A549 treated with dexamethasone at 1 μM for 4 hours (cell line): ENCODE measurements at places on chromosomes 7 and 10. TPM values are rescaled to one million over a fixed set of nuclear protein-coding genes. Genes with fewer than 3 reads are reported as not detected.

Gene LMOD2
- total RNA-seq = not detected in 5 replicates

Gene CPA2
- 0.09 to 0.21 TPM (median 0.15 TPM) in 3 of 5 replicates, not detected in the others for total RNA-seq

Gene LBX1
- not detected in 5 replicates for total RNA-seq

Gene SH3PXD2A
- total RNA-seq = 0.54 to 1.2 TPM (median 1.1 TPM) in 5 replicates

Gene HTR5A
- not detected in 5 replicates for total RNA-seq

Gene OPN4
- total RNA-seq = 0.04 TPM in 1 of 5 replicates, not detected in the others

Gene GTF2I
- total RNA-seq = 73.1 to 105 TPM (median 95.4 TPM) in 5 replicates

Gene PRPS1L1
- total RNA-seq = not detected in 5 replicates

Gene TRA2A
- 75.6 to 84.8 TPM (median 80.0 TPM) in 5 replicates for total RNA-seq

Gene DLX6
- total RNA-seq = not detected in 5 replicates

Gene SH2B2
- total RNA-seq = 1.4 to 3.5 TPM (median 2.7 TPM) in 5 replicates

Gene ERVW-1
- 0.04 TPM in 2 of 5 replicates, not detected in the others for total RNA-seq

Gene C10orf53
- total RNA-seq = not detected in 5 replicates

Gene GRID1
- 0.18 to 0.26 TPM (median 0.25 TPM) in 5 replicates for total RNA-seq

Gene NYAP1
- total RNA-seq = 3.9 to 7.8 TPM (median 6.4 TPM) in 5 replicates

Gene TBXAS1
- 11.8 to 15.6 TPM (median 13.3 TPM) in 5 replicates for total RNA-seq

Gene PIP
- 0.19 to 0.32 TPM (median 0.23 TPM) in 3 of 5 replicates, not detected in the others for total RNA-seq

Gene SORBS1
- 0.38 to 0.84 TPM (median 0.66 TPM) in 5 replicates for total RNA-seq

Gene NODAL
- total RNA-seq = 0.05 TPM in 1 of 5 replicates, not detected in the others

Gene MBLAC1
- total RNA-seq = 1.8 to 2.7 TPM (median 2.5 TPM) in 5 replicates

Gene MINDY4
- 2.1 to 2.6 TPM (median 2.4 TPM) in 5 replicates for total RNA-seq

Gene SCART1
- 0.14 to 0.33 TPM (median 0.29 TPM) in 5 replicates for total RNA-seq
